Amniotic stem cell (primary cell): ENCODE measurements at places on chromosomes 1 and 21.

DNA sequence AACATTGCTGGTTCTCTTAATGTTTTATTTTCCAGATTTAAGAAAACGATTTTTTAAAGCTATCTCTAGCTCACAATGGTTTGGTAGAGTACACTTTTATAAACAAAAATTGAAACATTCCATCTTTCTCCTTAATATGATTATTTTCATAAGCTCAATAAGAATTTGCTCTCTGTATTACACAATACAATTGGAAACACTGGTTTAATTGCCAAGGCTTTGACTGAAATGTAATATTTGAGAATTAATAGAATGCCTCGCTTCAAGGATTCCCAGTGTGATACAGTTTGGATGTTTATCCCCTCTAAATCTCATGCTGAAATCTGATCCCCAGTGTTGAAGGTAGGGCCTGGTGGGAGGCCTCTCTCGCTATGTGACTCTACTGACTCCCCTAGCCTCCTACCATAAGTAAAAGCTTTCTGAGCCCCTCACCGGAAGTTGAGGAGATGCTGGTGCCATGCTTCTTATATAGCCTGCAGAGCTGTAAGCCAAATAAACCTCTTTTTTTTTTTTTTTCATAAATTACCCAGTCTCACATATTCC, 67.4 kb downstream of the DDAH1 start:
- no peak for DNase-seq

DNA sequence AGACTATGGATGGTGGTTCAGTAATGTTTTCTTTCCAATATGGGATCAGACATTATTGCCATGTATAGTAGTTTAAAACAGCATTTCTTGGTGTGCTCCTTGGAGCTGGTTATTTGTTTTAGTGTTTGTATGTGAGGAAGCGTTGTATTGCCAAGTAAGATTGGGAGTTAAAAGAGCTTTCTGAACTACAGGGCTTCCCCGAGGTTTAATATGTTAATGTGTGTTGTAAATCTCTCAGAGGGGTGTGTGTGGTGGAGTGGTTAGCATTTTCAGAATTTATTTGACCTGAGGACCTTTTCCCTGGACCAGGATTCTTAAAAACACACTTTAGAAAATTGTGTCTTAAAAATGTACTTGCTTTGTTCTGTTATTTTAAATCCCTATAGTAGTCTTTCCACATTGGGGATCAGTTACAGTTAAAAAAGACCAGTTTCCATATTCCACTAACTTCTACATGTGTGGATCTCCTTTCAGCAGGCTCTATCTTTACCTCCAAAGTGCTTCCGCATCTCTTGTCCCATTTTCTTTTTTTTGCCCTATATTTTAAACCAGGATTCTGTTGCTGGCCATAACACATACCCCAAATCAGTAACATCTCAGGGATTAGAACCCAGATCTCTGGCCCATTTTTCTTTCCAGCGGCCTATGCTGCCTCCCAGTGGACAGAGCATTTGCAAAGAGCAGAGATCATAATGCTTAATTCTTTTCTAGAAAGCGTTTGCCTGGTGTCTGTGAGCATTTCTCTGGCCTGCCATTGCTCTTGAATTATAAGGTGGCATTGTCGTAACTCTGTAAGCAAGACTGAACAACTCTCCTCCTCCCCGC, 58.6 kb downstream of the PBX1 start:
- DNase-seq: no peak

GRCh38 chr1:8015809-8016165, 10.3 kb downstream of the ERRFI1 start:
- no peak for DNase-seq

DNA sequence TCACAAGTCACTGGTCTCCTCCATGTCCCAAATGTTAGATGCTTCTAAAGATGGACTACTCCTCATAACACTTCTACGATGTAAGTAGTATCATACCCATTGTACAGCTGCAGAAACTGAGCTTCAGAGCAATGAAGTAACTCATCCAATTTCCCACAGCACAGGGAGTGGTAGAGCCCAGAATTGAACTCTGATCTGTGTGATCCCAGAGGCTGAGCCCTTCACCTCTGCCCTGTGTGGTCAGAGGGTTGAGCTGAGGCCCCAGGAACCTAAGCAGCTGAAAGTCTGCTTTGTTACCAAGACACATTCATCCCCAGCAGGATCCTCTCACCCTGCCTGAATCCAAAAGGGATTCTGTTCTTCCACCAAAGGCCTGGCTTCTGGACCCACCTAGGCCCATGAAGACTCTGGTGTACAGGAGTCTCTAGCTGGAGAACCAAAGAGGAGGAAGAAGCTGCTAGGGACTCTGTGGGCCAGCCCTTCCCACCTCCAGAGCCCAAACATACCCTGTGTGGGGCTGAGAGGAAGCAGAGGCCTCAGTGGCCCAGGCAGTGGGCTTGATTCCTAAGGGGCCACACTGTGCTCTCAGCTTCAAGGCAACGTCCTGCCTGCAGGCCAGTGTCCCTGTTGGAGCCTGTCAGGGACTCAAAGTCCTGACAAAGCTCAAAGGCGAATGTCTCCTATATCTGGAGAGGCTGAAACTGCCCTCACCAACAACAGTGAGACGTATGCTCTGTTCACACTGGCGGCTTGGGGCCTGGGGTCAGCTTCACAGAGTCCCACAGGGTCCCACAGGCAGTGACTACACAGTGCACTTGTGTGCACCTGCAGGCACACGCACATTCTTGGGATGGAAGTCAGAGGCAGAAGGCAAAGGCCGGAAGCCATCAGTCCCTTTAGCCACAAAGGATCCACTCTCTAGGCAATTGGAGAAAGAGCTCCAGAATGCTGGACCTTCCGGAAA, 40.4 kb upstream of the SLC30A1 start:
- DNase-seq: no peak

DNA sequence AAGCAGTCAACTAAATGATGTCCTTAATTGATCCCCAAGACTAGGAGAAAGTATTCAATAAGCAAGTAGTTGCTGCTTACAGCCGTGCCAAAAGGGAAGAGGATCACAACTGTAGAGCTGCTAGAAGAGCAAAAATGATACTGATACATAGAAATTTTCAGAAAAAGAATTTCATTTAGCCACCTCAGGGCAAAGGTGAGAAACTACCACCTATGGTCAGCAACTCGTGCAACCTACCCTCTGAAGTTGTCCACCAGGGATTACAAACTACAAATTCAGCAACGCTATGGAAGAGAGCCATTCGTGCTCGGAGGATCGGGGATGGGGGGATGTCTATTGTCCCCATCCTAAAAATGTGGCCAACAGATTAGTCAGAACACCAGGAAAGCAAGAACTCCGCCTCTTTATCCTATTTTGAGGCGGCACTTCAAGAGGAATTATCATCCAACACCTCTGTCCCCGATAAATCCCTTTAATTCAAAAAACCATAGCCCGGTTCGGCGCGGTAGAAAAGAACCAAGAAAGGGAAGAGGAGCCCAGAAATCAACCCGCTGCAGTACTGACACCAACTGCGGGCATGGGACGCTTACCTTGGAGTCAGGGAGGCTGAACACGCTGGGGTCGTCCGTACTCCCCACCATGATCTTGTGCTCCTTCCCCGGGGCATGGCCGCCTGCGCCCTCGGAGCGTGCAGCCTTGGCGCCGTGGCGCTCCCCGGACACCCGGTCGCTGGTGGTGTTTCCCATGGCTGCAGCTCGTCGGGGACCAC, 687 bp downstream of the PRKAB2 start:
- no peak for DNase-seq

DNA sequence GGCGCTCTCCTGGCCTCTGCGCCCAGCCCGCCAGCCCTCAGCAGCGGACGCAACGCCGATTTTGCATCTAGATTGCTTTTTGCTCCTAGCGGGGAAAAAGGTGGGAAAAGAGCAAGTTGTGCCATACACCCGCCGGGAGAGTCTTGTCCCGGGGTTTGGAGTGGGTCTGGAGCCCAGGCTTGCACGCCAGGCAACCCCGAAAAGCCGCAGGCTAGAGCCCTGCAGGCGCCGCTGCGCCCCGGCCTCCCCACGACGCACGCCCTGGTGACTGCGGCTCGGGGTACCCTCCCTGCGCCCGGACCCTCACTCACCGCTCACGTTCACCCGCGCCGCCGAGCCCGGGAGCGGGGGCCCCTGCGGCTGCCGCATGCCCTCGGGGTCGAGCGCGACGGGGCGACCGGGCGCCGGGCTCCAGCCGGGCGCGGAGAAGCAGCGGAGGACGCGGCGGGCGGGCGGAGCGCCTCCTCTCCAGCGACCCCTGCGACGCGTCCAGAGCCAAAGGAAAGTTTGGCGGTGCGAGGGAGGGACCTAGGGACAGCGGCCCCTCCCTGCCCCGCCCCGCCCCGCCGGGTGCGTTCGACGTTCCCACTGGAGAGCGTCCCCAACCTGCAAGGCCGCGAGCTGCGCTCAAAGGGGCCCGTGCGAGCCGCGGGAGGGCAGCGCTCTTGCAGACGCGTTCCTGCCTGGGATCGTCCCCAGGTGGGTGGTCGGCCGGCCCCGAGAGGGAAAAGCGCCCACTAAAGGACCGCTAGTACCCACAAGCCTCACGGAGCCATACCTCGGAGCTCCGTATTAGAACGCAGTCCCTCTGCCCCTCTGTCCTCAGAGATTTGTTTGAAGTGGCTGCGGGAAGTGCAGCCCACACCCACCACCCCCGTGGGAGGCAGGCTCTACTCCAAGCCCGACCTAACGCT, at the start of gene LPAR3:
TSS of gene LPAR3 (minus strand) at position 502 of the 914 bp plus-strand sequence. CDS start 27,086 bp downstream, outside the sequence.
- DNase-seq: no peak
